Right cardiac atrium (tissue), 5 donors: ENCODE measurements at places on chromosomes 12 and 14. TPM values are rescaled to one million over a fixed set of nuclear protein-coding genes. Genes with fewer than 3 reads are reported as not detected.

Gene CLEC4C
- total RNA-seq = not detected

Gene SIRT4
- total RNA-seq = 6.9 TPM

Gene LBHD2
- total RNA-seq = not detected

Gene RD3L
- total RNA-seq = 32.1 TPM

Gene DDX11
- 5.4 TPM for total RNA-seq

Gene GUCY2C
- not detected for total RNA-seq

Gene GNB3
- total RNA-seq = 3.8 TPM

GRCh38 chr12:132730353-132730752 lies 19.7 kb downstream of the PGAM5 start:
- DNase-seq = no peak

GRCh38 chr14:104342435-104343293 lies 204.3 kb downstream of the KIF26A start:
- peak; percentile 49 for DNase-seq

GRCh38 chr14:97723819-97724218 lies 926.6 kb downstream of the VRK1 start:
- DNase-seq = no peak

DNA sequence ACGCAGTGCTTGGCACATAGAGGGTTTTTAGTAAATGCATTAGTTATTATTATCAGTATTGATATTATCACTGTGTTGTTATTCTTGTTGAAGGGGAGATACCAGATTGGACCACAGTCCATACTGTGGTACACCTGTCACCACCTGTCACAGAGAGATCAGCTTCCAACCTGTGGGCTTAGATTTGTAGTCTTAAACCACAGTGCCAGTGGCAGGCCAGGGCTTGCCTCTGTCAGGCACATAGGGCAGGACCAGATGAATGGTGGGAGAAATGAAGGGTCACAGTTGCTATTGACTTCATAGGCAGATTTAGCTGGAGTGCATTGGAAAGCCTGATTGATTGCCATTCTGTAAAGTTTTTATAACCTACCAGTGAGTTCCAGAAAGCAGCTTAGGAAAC lies 35.1 kb downstream of the ARL1 start:
- no peak for DNase-seq

- DNase-seq = peak; percentile 72
These were observed 42.1 kb upstream of the USP44 start for GRCh38 chr12:95593266-95593871.

GRCh38 chr12:123278101-123278627 lies 6.5 kb upstream of the CDK2AP1 start:
- no peak for DNase-seq

- peak; percentile 93 for DNase-seq
These were observed at the start of gene CLEC14A for GRCh38 chr14:38255673-38256532. Gene CLEC14A, minus strand, starts transcription at chr14:38256093. Its CDS starts 71 bp downstream, at chr14:38256022.

- DNase-seq = peak; percentile 75
These were observed 17.8 kb downstream of the TAS2R50 start for GRCh38 chr12:10968765-10969456.

- DNase-seq = peak; percentile 63
These were observed 12.1 kb upstream of the PNMA1 start for GRCh38 chr14:73726025-73726961.

DNA sequence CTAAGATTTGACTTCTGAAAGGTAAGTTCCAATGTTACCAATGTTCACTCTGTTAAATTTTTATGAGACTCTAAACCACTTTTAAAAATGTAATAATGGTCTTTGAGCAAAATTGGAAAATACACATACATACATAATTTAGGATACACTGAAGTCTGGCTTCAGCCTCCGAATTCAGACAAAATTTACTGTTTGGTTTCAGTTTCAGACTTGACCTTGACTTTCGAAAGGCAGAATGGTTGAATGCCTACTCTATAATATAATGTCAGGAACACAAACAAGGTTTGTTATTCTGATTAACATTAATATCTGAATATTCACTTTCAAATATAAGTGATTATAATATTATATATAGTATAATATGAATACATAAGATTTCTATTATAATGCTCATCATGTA lies 74.1 kb upstream of the KRAS start:
- DNase-seq = no peak

DNA sequence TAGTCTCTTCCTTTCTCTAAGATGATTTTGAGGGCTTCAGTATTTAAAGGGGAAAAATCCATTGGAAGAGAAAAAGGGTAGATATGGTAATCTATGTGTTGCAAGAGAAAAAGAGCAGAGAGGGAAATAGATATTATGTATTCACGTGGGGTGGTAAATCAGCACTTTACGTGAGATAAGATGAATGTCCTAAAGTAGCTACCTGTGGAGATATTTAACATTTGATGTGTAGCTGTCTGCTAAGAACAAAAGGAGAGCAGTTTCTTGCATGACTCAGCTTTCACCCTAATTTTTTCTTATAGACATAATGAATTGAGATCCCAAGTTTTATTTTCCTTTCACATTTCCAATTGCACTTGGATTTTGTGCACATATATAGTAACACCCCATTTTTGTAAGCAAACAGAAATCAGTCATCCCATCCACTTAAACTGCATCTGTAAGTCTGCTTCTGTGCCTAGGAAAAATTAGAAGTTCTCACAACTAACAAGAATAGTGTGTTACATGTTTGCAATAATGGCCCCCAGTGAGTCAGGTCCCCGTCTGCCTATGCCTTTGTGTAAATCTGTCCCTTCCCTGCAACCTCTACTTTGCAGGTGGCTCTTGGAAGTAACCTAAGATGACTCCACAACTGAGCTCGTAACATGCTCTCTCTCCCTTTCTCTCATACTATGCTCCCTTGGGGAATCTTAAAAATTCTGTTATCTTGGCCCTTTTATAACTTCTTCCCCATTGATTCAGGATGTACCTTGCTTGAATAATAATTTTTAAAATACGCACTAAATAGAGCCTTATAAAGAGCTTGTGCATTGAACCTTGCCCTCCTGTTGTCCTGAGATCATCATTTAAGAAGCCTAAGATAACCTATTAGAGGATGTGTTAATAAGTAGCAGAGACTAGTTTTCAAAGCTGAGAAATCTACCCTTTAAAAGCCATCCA lies 3.7 kb downstream of the TMTC3 start:
- DNase-seq = no peak

GRCh38 chr12:238736-239398 lies 23.8 kb downstream of the SLC6A13 start:
- no peak for DNase-seq

GRCh38 chr12:13133886-13134285 lies 30.4 kb upstream of the GSG1 start:
- no peak for DNase-seq

DNA sequence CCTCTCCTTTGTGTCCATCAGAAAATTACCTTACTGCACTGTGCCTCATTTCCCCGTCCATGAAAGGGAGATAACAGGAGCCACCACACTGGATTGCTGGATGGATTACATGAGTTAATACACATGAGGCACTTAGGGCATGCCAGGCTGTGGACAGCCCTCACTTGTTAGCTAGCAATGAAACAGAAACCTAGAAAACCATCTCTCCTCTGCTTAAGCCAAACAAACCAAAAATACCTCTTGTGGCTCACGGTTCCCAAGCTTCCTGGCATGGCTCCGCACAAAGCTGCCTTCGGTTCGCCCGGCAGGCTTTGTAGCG lies 660 bp upstream of the HCFC2 start:
- DNase-seq = no peak

GRCh38 chr12:108231909-108232434 lies 102.9 kb downstream of the WSCD2 start:
- DNase-seq = no peak

DNA sequence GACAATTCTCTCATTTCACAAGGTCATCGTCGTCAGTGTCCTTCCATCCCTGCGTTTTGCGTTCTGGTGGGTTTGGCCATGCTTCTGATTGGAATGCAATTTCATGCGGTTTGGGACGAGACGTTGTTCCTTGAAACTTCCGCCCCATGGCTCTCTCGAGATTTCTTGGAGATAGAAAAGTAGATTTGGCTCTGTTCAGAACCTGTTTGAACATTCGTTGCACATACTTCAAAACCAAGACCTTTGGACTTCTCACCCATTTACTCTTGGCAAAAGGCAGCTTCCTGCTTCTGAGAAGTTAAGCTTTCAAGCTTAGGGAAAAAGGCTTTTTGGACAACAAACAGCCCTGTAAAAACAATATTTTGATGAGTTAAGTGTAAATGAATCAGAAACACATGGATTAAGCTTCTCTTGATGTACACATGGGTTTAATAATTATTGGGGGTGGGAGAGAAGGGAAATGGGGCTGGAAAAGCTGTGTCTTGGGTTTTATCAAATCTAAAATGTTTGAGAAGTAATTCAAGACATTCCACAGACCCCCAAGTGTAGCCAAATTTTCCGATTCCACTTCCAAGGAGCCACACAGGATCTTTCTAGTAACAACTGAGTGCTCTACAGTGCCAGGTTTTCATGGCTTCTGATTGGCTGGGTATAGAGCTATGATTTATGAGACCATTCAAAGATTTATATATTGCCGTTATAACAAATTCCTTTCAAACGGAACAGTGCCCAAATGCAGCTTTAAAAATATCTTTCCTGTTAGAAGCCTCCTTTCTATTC lies 467.2 kb downstream of the MED13L start:
- DNase-seq = no peak

DNA sequence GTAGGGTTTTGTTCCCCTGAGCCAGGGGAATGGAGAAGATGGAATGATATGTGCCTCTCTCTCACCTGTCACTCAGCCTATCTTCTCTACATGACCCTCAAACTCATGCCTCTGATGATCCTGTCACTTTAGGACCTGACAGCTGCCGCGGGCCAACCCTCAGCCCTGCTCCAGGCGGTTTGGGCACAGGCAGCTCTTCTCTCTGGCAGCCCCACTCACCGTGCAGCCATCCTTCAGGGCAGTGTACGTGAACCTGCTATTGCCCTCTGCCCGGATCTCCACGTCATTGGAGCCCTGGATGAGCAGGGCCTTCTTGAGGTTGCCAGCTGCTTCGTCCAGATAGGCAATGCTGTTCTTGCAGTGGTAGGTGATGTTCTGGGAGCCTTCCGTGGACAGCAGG lies 10.5 kb downstream of the TMEM106C start:
- DNase-seq = no peak

DNA sequence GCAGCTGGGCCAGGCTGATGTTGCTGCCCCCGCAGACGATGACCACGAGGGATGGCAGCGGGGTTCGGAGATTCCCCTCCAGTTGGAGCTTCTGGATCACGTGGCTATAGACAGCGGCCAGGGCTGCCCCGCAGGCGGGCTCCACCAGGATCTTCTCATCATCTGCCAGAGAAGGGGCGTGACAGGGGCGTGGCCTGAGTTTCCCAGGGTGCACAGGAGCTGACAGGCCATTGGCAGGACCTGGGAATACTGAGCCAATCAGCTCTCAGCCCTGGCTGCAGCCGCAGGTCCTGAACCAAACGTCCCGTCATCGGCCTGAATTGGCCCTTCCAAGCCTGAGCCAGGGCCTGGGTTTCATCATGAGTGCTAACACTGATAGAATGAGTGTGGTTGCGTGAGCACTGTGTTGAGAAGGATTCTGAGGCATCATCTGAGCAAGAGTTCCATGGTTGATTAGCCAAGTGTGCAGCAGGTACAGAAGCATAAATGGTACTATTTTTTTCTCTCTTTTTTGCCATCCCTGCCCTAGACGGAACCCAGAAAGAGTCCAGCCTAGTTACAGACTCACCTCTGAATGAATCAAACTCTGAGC lies 10.6 kb downstream of the SDS start:
- DNase-seq = peak; percentile 66

DNA sequence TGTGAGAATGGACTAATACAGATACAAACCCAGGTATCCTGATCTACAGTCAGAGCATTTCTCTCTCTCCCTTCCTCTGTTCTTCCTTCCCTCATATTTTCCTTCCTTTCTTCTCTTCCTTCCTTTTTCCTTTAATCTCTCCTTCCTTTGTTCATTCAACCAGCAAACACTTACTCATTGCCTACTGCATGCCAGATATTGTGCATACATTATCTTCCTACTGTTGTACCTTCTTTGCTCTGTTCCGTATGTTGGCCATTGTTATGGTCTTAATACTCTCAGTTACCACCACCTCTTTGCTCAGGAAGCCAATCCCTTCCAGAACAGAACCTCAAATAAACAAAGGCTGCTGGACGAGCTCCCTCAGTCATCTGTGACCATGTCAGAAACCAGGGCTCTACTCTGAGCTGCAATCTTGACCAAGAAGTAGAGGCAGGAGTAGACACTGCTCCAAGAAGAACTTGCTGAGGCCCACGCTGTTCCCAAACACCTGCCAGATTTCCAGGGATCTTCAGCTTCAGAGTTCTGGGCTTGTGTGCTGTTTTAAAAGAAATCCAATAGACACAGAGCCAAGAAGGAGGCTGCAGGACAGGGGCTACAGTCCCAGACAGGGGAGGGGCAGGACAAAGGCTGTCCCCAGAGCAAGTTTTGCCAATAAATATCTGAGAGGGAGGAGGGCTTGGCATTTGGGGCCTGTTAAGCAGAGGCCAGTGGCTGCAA lies 526.7 kb upstream of the TBX3 start:
- DNase-seq = no peak

GRCh38 chr14:65817011-65817410 lies 404.5 kb downstream of the FUT8 start:
- DNase-seq = no peak

DNA sequence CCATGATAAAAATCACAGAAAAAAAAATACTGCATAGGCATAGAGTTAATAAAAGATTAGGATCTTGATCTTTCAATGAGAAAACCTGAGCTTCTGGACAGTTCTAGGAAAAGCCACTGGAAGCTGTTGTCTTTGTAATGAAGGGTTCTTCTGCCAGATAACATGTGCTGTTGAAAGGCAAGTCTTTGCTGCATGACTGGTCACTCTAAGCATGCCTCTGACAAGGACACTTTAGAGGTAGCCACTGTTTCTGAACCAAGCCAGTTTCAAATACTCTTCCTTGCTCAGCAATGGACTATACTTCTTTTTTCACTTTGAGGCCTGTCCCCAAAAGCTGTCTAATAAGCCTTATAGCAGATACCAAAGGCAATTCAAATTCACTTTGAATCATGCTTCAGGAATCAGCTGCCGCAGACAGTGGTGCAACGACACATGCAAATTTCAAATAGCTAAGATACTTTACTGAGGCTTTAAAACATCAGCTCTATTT lies 70.2 kb downstream of the BTG1 start:
- no peak for DNase-seq

DNA sequence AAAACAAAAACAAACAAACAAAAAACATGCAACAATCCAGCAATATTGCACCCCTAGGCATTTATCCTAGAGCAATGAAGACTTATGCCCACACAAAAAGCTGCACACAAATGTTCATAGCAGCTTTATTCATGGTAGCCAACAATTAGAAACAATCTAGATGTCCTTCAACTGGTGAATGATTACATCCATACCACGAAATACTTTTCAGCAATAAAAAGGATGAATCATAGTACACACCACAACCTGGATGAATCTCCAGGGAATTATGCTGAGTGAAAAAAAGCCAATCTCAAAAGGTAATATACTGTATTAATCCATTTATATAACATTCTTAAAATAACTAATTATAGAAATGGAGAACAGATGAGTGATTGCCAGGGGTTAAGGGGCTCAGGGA lies 14.5 kb upstream of the GPR162 start:
- DNase-seq = no peak
